Nucleus accumbens (tissue), 56 donors: ENCODE measurements at places on chromosomes 12 and 14.

DNA sequence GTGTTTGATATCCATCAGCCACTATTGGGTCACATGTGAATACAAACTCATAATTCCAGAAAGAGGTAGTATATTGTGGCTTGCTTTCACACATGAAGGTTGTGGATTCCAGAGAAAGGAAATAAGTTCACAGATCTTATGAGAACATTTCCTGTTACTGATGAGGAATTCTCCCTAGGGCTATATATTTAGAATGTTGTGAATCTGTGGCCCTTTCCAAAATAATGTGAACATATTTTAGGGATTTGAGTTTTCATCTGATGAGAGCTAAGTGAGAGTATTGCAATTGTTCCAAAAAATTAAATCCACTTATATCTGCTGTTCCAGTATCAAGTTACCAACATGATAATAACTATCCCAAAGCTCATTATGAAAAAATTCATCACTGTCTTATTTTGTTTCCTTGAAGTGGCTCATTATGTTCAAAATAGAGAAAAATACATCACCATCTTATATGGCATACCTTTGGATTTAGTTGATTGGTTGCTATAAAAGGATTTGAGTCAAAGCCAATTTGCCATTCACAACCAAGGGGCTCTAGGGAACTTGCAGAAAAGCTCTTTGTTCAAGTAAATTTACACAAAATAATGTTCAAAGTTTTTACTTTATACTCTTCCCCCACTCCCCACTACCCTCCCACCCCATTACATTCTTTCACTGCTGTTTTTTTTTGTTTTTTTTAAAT lies 76.3 kb downstream of the MYRFL start:
- no peak for DNase-seq

DNA sequence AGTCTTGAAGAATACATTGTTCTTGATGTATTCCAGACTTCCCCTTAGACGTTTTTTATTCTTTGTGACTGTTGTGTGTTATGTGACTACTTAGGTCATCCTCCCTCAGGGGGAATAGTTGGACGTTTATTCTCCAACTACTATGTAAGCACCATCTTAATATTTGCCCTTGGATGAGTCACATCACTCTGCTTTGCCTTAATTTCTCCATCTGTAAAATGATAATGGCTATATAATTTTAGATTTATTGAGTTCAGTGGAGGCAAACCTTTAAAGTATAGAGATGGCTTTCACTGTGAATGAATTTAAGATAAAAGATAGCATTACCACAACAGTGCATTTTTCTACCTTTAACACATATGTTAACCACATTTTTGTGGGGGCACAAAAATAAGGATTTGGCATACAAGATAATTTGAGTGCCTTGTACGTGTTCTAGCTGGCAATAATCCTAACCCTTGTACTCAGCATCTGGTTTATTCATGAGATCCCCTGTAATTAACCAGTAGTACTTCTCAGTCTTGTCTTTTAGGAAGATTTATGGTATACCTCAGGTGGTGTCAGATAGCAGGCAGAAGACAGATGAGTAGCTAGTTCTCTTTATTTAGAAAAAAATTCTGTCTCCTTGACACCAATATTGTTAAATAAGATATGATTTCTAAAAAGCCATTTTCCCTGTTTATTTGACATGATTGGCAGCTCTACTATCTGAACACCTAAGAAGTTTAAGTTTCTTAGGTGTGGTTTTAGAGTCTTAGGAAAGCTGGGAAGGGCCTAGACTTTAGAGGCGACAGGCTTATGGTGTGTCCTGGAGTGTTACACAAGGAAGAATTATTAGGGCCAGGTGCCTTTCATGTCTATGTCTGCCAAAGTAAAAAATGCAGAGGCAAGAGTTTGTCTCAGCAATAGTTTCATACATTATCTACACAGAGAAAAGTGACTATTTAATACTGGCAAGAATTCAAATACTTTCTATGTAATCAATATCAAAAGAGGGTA lies 152.3 kb downstream of the RAD51B start:
- DNase-seq = no peak

DNA sequence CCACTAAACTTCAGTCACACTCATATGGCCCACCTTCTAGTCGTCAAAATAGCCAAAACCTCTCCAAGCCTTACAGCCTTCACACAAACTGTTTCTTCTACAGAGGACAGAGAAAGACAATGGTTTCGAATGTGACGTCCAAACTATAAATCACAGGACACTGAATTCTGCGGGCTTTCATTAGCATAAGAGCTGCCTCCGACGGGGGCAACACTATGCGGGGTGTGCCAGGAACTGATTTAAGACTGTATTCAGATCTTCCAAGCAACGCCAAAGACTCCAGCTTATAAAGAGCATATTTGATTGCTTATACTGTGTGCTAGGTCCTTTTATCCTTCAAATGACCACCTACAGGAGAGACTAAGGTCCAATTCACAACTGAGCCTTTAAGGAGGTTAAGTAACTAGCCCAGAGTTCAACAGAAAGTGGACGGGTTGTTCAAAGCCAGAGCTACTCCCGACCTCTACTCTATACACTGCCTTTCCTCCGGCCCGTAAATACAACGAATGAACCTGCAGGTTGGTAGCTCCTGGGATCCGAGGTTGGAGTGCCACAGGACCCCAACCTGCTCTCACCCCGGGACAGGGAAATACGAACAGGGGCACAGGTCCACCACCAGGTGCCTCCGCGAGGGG lies 575 bp downstream of the L2HGDH start:
- DNase-seq = no peak

GRCh38 chr12:81208187-81208911 lies 130.5 kb downstream of the ACSS3 start:
- no peak for DNase-seq

DNA sequence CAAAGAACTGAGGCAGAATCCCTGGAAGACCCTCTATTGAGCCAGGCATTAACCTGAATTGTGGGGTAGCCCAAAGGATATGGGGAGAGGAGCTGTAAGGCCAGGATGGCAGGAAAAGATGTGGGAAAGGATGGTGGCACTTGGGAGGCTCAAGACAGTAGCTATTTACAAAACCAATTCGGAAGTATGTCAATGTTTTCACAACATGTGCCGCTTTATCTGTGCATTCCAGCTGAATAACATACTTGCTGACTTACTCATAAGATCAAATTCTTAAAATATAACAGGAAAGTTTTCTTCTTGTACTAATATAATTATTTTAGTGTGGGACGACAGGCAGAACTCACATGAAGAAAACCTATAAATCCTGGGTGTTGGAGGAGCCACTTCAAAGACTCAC lies 10.6 kb downstream of the BBS10 start:
- DNase-seq = no peak

- no peak for DNase-seq
Observed at GRCh38 chr14:59484639-59485175, 390 bp downstream of the JKAMP start.

DNA sequence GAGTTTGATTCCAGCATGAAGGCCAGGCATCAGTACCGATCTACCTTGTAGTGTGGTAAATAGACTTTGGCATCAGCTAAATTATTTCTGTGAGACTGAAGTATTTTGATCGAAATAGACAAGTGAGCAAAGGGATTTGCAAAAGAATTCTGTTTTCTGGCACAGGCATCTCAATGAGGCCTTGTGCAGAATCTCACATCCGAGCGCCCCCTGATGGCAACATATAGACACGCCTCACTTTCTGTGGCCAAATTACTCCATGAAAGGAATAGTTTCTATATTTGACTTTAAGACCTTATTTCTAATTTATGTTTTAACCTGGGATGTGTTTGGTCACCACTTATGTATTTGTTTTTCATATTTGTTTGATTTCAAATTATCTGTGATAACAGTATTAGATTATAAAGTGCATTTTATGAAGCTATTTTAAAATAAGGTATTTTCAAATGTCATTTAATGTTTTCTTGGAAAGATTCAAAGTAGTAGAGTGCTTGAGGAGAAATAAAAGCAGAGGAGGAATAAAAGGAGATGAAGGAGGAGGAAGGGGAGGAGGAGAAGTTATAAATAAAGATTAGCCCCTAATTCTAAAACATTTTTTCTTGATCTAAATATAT lies 731.9 kb downstream of the NRXN3 start:
- peak; percentile 58 for DNase-seq

DNA sequence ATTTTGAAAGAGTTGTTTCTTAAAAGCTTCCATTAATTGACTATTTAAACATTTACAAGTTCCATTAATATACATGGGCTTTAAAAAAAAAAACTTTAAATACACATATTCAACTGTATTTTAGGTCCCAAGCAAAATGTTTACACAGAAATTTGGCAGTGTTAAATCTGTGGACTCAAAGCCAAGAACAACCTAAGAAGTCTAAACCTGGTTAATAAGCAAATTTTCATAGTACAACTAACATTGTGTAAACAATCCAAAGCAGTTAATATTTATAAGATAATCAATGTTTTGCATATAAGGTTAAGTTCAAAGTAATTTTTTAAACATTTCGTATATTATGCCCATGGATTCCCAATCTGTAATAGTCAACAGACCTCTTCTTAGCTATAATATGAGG lies 77.0 kb downstream of the EPS8 start:
- no peak for DNase-seq

DNA sequence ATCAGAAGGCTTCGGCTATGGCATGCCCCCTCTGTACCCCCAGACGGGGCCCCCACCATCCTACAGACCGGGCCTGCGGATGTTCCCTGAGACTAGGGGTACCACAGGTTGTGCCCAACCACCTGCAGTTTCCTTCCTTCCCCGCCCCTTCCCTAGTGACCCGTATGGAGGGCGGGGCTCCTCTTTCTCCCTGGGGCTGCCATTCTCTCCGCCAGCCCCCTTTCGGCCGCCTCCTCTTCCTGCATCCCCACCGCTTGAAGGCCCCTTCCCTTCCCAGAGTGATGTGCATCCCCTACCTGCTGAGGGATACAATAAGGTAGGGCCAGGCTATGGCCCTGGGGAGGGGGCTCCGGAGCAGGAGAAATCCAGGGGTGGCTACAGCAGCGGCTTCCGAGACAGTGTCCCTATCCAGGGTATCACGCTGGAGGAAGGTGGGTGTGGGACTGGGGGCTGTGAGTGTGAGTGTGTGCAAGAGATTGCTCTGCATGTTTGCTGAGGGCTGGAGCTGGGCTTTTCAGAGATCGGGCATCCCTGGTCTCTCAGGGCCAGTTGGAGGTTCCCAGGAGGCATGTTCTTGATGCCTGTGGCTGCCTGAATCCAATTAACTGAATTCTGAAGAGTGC lies 8.6 kb downstream of the NFATC4 start:
- DNase-seq = no peak

DNA sequence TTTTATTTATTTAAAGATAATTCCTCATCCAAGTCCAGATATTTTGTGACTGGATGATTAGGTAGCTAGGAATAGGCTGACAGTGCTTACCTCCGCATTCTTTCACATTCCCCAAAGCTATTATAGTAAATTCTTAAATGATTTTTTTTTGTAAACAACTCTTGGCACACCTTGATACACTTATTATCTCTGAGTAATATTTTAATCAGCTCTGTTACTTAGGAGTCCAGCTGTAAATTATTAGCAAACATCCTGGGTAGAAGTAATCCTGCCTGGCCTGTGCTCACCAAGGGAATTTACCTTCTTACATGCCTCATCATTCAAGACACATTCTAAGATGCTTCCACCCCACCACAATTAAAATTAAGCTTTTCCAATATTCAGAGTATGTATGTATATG lies 186.1 kb downstream of the SLC2A13 start:
- no peak for DNase-seq

DNA sequence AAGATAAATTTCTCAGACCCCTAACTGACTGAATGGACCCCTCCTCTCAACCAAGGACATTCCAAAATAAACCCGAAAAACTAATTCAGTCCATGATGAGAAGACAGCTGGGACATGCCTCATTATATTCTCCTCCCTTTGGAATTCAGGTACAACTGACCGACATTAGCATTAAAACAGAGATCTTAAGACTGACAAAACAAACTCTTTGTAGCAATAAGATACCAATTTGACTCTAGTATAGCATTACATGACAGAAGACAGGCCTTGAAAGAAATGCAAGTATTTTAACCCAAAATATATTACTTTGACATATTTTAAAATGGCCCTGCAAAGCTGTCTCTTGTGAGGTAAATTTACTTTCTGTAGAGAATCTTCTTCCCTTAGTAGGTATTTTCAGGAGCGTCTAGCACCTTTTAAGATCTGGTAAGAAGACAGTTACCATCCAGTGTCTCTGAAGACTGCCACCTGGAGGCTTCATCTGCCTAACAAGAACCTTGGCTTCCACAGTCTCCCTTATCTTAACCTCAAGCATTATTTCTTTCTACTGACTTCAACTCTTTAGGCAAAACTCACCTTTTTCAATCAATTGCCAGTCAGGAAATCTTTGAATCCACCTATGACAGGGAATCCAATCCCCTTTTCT lies 957.5 kb downstream of the SLC6A15 start:
- DNase-seq = no peak

GRCh38 chr14:31206536-31207286 lies 882 bp downstream of the HECTD1 start:
- no peak for DNase-seq

GRCh38 chr14:61185534-61185933 lies 95.6 kb downstream of the TMEM30B start:
- DNase-seq = no peak

DNA sequence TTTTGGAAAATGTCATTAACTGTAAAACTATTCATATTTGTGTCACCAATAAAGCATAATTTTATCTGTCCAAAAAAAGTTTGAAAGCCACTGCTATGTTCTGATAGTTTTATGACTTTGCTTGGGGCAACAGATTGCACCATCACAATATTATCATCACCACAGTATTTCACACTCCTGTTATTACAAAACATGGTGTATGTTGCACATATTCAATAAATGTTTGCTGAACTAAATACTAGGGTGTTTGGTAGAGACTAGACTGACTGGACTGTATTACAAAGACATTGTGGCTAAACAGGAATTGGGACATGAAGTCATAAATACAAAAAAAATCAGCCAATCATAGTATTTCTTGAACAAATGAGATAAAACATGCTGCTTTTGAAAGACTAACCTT lies 55.1 kb downstream of the PAWR start:
- no peak for DNase-seq

GRCh38 chr12:88562151-88562550 lies 18.1 kb downstream of the KITLG start:
- no peak for DNase-seq

GRCh38 chr12:100827901-100828520 lies 33.4 kb downstream of the ANO4 start:
- DNase-seq = no peak

- no peak for DNase-seq
Observed at GRCh38 chr14:101247842-101248725, 313.2 kb upstream of the DIO3 start.

DNA sequence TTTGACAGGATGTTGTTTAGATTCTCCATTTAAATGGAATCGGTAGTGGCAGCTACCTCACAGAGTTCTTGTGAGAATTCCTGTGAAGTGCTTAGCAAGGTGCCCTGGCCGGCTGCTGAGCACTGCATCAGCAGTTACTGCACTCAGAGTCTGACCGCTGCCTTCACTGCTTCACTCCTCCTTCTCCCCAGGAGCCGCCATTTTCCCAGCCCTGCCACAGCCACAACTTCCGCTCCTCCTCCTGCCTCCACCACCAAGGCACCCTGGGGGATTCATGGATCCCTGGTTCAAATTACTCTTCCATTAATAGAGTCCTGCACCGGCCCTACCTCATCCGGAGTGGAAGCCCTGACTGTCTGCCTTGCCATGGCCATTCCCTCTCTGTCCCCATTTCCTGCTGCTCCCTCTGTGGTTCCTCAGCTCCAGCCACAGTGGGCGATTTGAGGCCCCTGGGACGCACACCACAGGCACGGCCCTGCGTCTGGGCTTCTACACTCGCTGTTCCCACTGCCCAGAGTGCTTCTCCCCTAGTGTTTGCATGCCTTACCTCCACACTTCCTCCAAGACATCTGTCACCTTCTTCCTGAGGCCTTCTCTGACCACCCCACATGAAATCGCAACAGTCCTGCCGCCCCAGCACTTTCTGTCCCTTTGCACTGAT lies 210.3 kb downstream of the IPO8 start:
- DNase-seq = no peak

- DNase-seq = no peak
Observed at GRCh38 chr12:48601013-48601756, 31.3 kb upstream of the LALBA start.
